Right lobe of liver (tissue), 6 donors: ENCODE measurements at places on chromosomes 7 and 10.

DNA sequence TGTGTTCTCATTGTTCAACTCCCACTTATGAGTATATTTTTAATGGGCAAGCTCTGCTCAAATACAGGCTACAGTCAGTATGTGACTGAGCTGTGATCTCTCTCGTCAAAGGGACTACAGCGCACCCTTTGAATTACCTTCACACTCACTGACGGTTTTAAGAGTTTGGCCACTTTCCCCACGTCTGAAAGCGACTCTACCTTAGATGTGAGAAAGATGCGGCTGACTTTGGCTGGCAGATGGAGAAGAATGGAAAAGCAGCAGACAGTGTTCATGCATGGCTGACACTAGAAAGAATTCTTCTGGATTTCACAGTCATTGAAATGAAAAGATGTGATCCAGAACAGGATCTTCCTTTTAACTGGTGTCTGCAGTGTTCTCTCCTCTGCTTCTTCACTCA is 2.0 kb upstream of the ATRNL1 start:
- no peak overlapping the region for H3K4me3 ChIP-seq
- no peaks in the 10 kb centered on the region for H3K27me3 ChIP-seq
- no peak overlapping the region for H3K27ac ChIP-seq
- no peaks in the 10 kb centered on the region for H3K36me3 ChIP-seq
- H3K4me1 ChIP-seq = no peaks in the 10 kb centered on the region

DNA sequence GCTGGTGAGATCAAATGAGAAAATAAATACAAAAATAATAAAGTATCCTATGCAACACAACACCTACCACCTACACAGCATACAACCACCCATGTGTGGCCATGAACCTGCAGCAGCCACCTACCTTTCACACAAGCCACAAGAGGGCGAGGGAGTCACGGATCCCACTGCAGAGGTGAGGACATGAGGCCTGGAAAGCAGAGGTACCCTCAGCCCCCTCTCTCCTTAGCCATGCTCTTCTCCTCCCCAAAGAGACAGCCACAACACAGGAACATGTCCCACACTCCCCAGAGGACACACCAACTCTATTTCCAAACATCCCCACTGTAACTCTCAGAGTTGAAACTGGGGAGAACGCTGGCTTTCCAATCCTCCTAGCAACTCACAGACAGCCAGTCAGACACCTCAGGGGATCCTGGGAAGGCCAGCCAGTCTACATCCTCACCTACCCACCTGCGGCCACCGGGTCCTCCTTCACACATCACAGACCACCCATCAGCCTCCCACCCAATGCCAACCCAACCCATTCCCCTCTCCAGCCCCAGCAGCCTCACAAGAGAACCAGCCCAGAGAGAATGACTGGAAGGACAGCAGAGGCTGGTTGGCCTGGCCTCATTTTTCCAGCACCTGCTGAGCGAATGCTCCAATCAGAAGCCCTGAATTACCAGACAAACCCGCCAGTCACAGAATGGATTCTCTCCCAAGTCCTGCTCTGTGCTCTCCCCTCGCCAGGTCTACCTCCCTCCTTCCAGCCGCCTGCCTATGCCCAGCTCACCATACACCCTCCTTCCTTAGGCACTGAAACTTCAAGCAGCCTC is 18.4 kb downstream of the DLG5 start:
- H3K27me3 ChIP-seq = no peaks in the 10 kb centered on the region
- no peaks in the 10 kb centered on the region for H3K36me3 ChIP-seq
- H3K4me1 ChIP-seq = peaks cover 6% of the 10 kb centered on the region
- H3K27ac ChIP-seq = no peak overlapping the region

DNA sequence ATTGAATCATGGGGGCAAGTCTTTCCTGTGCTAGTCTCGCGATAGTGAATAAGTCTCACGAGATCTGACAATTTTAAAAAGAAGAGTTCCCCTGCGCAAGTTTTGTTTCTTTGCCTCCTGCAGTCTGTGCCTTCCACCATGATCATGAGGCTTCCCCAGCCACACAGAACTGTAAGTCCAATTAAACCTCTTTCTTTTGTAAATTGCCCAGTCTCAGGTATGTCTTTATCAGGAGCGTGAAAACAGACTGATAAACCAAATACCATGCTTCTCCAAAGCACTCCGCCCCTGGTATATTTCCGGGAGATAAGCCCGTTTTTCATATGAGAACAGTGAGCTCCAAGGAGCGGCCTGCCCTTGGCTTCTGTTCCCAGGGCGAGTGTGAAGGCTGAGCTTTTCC is 118.9 kb downstream of the EVX1 start:
- H3K27ac ChIP-seq = no peak overlapping the region
- H3K36me3 ChIP-seq = no peaks in the 10 kb centered on the region
- H3K27me3 ChIP-seq = no peaks in the 10 kb centered on the region
- H3K4me1 ChIP-seq = no peaks in the 10 kb centered on the region
- no peak for DNase-seq

DNA sequence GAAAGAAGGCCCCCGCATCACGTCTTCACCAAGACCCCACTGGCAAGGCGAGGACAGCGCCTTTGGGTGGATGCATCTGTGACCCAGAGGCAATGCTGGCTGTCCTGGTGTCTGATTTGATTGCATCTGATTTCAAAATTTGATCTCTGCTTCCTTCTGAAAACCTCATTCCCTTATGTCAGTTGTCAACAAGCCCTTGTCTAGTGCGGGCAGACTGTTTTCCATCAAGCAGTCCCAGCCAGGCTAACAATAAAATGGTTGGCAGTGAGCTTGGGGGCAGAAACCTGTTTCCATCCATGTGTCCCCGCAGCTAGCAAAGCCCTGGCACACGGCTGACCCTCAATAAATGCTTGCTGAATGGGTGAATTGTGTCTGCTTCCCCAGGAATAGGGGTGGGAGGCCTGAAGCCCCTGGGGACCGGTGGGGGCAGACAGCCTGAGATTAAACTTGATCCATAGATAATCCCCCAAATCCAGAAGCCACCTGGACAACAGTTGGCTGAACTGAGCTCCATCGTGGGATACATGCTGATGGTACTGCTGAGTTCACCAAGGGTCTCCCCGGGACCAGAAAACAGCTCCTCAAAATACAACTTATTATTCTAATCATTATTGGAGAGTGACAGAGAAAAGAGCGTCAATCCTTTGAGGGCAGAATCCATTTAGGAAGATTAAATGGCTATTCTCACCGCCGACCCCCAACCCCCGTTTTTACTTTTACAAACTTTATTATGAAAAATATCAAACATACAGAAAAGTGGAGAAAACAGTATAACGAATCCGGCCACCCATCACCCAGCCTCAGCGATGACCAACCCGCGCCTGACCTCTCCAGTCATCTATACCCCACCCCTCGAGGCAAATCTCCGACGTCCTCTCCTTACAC is 912 bp upstream of the DUSP5 start:
- H3K4me1 ChIP-seq = peaks cover 6% of the 10 kb centered on the region
- H3K36me3 ChIP-seq = no peaks in the 10 kb centered on the region
- H3K4me3 ChIP-seq = peak overlapping the region; percentile 90
- H3K27ac ChIP-seq = peak overlapping the region; percentile 79

GRCh38 chr7:50618281-50618680 is 53.1 kb upstream of the DDC start:
- no peak for DNase-seq
- H3K27ac ChIP-seq = no peak overlapping the region
- no peaks in the 10 kb centered on the region for H3K27me3 ChIP-seq
- peaks cover 25% of the 10 kb centered on the region for H3K36me3 ChIP-seq
- H3K4me3 ChIP-seq = no peak overlapping the region

DNA sequence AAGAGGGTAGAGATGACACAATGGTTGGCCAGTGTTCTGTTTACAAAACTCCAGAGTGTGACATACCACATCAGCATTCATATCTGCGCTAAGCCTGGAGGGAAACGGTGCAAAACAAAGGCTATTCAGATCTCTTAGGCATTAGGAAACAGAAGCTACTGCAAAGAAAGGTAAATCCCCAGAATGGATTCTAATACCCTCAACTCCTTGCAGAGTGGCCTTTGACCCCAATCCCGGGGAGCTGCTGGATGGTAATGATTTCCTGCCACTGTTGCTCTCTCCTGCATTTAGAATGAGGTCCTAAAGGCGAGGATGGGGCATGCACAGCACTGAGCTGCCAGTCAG is 65.2 kb downstream of the AOAH start:
- DNase-seq = no peak
- H3K36me3 ChIP-seq = no peaks in the 10 kb centered on the region
- H3K4me1 ChIP-seq = no peaks in the 10 kb centered on the region
- no peak overlapping the region for H3K27ac ChIP-seq
- no peak overlapping the region for H3K4me3 ChIP-seq

DNA sequence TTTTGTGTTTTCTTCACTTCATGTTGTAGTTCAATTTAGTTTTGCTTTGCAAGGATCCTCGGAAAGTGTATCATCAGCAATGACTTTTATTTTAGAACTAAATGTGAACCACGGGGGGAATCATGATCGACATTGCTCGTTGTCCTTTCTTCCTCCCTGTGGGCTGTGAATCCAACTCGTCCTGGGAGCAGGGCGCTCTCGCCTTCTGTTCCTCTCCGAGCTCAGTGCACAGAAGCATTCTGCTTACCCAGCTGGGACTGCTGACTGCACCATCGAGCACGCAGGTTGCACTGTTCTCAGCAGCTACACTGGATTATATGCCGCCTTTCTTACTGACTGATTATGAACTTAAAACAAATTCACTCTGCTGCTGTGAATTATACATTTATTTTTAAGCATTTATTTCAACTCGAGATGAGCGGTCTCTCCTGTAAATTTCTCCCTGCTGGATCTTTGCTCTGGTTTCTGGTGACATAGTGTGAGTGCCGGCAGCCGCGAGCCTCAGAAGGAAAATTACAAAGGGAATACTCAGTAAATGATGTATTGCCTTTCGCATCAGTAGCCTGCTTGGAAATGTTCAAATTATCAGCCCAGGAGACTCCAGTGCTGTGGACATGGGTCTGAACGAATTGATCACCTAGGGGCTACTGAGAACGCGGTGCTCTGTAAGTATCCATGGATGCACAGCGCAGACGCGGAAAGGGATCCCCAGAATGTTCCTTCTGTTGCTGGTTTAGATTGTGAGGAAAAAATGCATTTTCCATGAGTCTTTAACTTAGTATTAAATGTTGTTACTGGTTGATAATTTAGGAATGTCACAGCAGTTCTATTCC is 92.6 kb downstream of the PTPRE start:
- DNase-seq = no peak
- H3K36me3 ChIP-seq = no peaks in the 10 kb centered on the region
- no peaks in the 10 kb centered on the region for H3K27me3 ChIP-seq
